CD4-positive, alpha-beta T cell treated with Interleukin-4 for 4 hours (primary cell): ENCODE measurements at places on chromosomes 7 and 10.

DNA sequence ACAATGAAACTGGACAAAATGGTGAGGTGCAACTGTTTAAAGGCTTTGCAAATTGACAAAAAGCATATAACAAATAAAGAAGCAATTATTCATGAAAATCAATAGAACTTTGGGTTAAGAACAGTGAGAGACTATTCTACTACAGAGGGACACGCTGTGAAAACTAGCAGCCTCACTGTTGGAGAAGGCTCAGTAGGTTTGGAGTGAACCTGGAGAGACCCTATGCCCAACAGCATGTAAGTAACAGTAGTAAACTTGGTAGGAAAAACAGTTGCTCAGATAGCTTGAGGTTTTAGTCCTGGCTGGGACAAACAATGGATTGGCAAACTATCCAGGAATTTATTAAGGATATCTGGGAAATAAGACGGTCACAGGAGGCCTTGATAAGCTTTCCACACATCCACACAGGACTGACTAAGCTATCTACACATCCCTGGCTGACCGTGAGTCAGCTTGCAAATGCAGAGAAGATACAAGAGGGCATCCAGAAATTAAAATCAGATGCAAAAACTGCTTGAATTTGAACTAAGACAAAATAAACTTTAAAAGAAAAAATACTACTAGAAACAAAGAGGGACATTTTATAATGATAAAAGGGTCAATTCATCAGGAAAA, 15.9 kb downstream of the FAM149B1 start:
- DNase-seq = no peak

- no peak for DNase-seq
Measured at GRCh38 chr10:36198322-36198721, 556.2 kb upstream of the FZD8 start.

DNA sequence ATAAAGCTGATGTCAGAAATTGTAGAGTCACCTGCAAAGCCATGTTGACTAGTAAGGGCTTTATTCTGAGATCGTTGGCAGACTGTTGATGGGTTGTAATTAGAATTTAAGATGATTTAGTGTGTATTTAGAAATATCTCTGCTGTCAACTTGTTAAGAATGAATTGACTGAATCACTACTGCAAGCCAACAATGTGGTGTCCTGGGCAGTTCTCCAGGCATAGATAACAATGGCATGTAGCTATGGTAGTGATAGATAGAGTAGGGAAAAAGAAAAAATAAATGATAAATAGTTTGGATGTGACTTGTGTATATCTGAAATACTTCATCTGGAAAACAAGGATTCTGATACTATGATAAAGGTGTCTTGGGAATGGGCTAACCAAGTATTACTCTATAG, 640.2 kb downstream of the ARL4A start:
- no peak for DNase-seq

- no peak for DNase-seq
Measured at GRCh38 chr7:132386201-132386681, 190.0 kb downstream of the PLXNA4 start.

DNA sequence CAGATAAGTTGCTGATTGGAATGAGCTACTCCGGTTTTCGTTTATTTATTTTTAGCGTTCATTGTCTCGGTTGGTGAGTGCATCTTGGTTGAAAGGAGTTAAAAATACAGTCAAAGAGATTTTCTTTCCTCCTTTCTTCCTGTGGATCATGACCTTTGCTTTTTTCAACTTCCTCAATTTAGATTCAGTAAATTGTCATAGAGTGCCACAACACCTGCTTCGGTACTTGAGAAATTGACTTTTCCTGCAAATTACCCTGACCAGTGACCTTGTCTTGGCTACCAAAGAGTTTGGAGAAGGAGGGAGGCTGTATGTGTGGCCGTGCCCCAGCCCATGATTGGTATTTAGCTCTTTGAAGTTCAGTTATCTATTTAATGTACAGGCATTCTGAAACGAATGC, 128.7 kb downstream of the FAM204A start:
- DNase-seq = no peak

- DNase-seq = no peak
Measured at GRCh38 chr10:125816548-125816947, 6.5 kb downstream of the UROS start.

DNA sequence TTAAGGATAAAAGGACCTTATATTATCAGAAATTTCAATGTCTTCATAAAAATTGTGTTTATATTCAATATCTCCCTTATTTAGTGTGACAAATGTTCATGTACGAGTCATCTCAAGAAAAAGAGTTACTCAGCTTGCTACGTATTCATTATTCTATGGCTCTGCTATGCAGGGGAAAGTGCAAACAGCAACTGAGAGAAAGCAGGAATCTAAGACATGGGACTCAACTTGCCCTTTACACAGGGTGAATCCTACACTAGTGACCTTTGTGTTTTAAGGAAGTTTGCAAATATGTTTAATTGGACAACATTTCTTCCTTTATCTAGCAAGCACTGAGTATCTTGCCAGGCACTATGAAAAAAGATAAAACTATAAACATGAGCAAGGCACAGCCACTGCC, 104.7 kb downstream of the NPSR1 start:
- no peak for DNase-seq

DNA sequence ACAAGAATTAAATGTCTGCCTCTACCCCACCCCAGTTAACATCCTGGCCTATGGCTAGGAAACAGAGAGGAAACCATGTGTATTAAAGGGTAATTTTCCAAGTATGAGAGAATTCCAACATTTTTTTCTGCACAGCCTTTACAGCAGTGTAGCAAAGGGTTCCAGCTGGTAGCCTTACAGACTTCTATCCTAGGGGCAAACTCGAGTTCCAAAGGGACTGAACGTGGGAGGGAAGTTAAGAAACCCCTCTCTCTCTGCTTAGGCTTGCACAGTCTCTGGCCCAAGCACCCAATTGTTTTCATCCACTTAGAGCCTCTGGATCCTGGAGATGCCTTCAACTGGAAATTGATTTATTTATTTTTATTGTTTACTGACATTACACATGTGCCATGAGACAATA, 60.3 kb downstream of the SLC16A12 start:
- no peak for DNase-seq

DNA sequence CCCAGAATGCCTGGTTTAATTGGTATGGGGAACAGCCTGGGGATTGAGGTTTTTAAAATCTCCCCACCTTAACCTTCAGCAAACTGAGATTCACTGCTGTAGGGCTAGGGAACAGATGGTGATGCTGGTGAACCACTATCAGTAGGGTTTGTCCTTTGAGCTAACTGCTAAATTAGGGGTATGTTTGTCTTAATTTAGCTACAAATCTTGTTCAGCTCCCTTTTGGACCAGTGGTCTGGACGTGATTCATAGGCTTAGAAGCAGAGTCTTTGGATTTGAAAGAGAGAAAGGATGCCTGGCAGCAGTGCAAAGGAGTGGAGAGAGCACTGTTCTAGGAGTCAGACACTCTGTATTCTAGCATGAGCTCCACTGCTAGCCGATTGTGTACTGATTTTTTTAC, 2.8 kb downstream of the HDAC9 start:
- no peak for DNase-seq

DNA sequence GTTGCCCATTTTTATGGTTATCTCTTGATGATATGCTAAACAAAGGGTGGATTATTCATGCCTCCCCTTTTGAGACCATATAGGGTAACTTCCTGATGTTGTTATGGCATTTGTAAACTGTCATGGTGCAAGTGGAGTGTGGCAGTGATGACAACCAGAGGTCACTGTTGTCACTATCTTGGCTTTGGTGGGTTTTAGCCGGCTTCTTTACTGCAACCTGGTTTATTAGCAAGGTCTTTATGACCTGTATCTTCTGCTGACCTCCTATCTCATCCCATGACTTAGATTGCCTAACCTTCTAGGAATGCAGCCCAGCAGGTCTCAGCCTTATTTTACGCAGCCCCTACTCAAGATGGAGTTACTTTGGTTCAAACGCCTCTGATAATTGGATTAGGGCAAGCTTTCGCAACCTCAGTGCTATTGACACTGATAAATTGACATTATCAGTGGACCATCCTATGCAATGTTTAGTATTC, 36.9 kb downstream of the BAG3 start:
- no peak for DNase-seq

- no peak for DNase-seq
Measured at GRCh38 chr10:49281461-49281860, 17.5 kb upstream of the C10orf71 start.

DNA sequence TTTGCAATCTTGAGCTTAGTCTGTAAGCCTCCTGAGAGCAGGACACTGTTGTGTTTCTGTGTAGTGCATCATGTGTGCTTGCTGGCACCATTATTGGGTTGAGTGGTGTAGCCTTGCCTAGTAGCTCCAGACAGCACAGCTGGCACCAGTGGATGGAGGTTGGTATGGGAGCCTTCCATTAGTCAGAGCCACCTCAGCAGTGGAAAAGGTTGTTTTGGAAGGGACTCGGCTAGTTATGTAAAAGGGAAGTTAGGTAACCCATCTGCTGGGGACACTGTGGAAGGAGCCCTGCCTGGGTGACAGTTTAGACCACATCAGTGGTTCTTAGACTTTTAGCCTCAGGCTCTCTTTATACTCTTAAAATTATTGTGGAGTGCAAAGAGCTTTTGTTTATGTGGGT, 16.3 kb downstream of the MINDY4 start:
- no peak for DNase-seq

DNA sequence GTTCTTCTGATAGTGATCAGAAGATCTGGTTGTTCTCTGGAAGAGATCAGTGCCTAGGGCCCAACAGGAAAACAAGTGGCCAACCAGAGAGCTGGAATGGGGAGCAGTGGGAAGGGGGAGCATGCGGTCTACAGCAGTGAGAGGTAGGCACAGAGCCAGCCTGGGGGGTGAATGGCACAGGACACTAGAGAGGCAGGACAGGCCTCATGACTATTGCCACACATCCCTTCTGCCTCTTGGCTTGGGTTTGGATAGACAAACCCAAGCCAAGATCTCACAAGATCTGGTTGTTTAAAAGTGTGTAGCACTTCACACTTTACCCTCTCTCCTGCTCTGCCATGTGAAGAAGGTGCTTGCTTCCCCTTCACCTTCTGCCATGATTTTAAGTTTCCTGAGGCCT, 224.4 kb downstream of the ARHGAP12 start:
- DNase-seq = no peak

DNA sequence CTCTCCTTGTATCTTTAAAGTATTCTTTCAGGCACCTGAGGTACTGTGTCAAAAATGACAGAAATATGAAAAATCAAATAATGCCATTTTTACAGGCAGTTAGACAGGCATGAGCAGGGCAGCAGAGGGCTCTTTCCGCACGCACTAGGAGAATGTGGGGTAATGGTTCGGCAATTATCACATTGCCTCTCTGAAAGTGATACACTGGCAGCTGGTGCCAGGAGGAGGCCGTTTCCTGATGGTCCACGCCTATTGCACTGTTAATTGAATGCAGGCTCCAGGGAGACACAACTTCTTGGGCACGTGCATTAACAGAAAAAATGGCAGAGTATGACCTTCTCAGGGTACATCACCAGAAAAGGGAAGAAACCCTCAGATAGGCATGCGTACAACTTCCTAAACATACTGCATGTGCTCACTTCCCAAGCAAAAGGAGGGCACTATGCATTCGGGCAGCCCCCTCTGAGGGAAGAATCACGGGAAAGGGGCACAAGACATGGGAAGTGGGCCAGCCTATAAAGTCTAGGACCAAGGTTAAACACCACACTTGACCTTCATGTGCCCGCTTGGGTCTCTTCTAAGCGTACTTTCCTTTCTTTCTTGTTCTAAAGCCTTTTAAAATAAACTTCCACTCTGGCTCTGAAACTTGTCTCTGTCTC, 161.7 kb downstream of the TNS3 start:
- DNase-seq = no peak

- DNase-seq = no peak
Measured at GRCh38 chr7:102079140-102080018, 207.3 kb upstream of the SH2B2 start.

DNA sequence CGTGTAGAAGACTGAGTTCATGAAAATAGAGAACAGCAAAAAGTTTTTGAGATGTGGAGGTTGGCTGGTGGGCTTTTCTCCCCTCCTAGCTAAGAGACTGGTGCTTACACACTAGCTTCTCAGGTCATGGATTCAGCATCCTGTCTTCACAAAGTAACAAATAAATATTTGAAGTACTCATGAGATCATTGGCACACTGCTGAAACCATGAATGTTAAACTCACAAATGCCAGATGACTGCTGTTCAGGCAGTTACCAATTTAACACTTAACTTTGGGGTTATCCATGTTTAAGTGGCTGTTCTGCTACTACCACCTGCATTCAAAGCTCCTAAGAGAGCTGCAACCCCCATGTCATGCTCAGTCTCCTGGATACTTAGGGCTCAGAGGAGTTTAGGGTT, 119.0 kb upstream of the BET1 start:
- DNase-seq = no peak

GRCh38 chr10:121437596-121437995, 160.6 kb downstream of the FGFR2 start:
- DNase-seq = no peak

DNA sequence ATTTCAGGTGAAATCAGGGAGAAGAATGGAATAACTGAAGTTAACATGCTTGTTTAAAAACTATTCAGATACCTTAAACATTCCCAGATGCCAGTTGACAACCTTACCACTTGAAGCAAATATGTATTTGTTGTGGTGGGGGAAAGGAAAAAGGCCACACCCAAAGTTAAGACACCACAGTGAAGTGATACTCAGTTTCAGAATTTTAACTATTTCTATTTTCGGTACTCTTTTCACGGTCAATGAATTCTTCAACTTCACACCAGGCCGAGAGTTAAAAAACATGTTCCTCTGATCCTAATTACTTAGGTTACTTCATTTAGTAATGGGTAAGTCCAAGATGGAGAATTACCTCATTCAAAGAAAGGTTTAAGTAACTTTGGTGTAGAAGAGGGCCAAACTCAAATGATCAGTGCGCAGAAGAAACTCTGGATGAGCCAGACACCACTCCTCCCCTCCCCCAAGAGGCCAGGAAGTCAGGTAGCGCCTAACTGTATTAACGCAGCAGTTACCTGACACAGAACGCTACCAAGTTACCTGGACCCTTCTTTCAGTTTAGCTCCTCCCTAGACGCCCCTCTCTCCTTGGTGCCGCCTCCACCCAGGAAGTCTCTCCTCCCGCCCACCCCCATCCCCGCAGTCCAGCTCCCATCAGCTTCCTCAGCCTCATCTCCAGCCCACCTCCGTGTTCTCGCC, 700 bp downstream of the MTPN start:
- DNase-seq = peak; percentile 40

- no peak for DNase-seq
Measured at GRCh38 chr7:13057462-13058200, 370.2 kb downstream of the ARL4A start.

- no peak for DNase-seq
Measured at GRCh38 chr10:121337427-121337826, 260.8 kb downstream of the FGFR2 start.

DNA sequence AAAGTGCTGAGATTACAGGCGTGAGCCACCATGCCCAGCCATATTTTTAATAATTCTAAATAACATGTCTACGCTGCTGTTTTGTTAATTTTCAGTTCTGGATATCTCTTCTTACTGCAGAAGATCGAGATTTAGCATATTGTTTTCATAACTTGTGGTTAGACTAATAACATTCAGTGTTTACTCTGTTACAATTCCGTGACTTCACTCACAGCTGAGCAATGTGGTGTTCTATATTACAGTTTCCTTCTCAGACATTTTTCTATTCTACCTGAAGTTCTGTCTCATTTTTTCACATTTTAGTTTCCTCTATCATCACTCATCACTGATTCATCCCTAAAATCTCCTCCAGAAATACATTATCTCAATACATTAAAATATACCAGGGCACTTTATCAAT, 10.9 kb downstream of the RNF32 start:
- DNase-seq = no peak
